Nucleus accumbens (tissue), 56 donors: ENCODE measurements at places on chromosomes 12 and 14.

- no peak for DNase-seq
These were observed 846 bp downstream of the BRMS1L start for GRCh38 chr14:35826952-35827416.

- DNase-seq: no peak
These were observed 10.2 kb downstream of the KITLG start for GRCh38 chr12:88570103-88570502.

GRCh38 chr14:21322716-21323115 is 42.8 kb downstream of the RPGRIP1 start:
- no peak for DNase-seq

GRCh38 chr12:32650508-32650907 is 28.6 kb upstream of the DNM1L start:
- no peak for DNase-seq

DNA sequence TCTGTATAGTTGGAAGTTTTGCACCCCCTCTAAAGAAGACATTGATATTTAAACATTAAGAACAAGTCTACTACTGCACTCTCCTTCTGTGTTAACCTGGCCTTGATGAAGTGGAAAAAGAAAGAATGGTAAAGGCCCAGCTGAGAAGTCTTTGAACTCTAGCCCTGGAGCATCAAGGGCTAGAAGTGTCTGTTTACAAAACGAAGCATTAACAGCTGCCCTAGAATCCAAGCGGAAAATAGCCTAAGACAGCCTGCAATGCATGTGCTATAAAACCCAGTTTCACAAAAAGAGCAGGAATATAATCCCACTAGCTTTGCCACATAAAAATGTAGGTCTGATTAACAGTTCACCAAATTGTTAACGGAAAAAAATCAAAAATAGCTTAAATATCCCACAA is 60.5 kb downstream of the NUMB start:
- DNase-seq: no peak

GRCh38 chr14:74549588-74549987 is 56.0 kb downstream of the ISCA2 start:
- no peak for DNase-seq

DNA sequence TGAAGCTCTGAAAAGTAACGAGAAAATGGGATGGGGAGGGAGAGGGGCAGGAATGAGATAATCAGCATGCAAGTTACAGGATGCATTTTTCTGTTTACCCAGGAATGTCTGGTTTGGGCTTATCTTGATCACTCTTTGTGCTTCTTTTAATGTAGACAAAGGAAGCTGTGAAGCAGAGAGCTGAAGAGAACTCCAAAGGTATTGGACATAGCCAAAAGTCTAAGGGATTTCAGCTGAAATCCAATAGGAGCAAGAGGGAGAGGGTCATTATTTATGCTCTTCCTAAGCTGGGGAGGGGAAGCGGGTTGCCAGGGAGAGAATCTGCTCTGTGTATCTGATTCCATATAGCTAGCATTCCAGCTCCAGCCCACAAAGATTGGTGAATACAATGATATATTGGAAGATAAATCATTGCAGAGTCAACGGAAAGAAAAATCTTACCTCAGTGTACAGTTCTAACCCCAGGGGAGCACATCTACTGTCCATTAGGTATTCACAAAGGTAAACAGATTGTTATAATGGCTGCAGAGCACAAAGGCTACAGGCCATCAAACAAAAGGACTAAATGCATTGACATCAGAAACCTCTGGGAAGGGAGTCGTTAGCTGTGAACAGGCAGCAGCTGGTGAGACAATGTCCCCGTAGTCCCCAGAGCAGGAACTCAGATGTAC is 61.0 kb upstream of the PELI2 start:
- no peak for DNase-seq

GRCh38 chr14:95993768-95994592 is 45.2 kb upstream of the C14orf132 start:
- peak; percentile 15 for DNase-seq

DNA sequence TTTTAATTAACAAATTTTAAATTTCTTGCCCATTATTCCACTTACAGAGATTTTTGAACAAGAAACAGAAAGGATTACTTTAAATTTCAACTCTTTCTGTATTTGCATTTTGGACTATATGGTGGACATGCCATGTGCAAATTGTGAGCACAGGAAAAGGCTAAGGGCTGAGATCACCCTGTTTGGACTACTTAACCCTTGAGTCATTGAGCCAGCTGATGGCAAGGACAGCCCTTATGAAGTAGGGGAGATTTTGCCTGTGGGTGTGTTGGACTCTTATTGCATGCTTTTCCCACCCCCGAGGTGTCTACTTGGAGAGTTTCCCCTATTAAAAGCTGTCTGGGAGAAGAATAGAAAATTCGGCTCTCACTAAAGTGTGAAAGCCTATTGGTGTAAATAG is 17.2 kb downstream of the DERA start:
- DNase-seq: no peak

GRCh38 chr12:15801770-15802744 is 12.9 kb upstream of the EPS8 start:
- DNase-seq: no peak

- peak; percentile 90 for DNase-seq
These were observed 130.3 kb upstream of the FUT8 start for GRCh38 chr14:65281991-65282895.

DNA sequence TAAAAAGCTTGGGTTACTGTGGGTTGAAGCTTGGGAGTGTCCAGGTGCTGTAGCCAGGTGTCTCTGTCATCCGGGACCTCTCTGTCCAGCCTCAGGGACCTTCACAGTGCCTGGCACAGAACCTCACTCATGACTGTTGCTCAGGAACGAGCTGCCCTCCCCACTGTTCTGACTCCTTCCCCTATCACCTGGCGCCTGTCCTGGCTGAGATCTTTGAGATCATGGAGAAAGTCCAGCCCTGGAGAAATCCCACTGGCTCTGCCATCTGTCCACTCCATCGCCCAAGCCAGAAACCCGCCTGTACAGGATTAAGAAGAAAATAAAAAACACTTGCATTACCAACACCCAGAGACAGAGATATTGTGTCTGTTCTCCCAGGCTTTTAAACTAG is 53.5 kb downstream of the DGLUCY start:
- DNase-seq: no peak

DNA sequence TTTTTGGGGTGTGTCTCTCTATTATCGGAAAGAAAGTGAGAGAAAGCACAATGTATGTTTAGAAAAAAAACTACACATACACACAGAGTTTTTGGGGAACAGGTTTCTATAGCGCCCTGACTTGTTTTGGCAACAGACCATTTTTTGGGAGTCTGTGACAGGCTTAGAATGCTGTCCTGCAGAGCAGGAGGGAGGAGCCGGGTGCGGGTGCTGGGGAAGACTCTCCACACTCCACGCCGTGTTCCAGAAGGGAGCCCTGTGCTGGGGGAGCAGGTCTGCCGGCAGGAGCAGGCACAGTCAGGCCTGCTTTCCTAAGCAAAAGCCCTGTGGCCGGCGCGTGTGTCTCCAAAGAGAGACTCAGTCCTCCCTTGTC is 26.5 kb downstream of the CD9 start:
- DNase-seq: no peak

DNA sequence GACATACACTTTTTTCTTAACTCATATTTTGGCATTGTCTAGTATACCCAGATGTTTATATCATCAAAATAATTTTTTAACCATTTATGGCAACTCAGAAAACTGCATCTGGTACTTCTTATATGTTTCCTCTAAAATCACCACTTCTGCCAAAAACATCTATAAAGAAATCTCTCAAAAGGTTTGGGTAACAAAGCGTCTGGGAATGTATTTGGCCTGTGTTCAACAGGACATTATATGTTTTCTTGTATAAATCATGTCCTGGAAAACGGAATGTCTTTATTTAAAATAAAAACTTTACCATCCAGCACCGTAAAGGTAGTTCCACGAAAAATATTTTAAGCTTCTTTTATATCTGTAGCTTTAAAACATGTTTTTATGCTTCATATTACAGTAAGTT is 36.1 kb upstream of the FBLN5 start:
- DNase-seq: no peak

DNA sequence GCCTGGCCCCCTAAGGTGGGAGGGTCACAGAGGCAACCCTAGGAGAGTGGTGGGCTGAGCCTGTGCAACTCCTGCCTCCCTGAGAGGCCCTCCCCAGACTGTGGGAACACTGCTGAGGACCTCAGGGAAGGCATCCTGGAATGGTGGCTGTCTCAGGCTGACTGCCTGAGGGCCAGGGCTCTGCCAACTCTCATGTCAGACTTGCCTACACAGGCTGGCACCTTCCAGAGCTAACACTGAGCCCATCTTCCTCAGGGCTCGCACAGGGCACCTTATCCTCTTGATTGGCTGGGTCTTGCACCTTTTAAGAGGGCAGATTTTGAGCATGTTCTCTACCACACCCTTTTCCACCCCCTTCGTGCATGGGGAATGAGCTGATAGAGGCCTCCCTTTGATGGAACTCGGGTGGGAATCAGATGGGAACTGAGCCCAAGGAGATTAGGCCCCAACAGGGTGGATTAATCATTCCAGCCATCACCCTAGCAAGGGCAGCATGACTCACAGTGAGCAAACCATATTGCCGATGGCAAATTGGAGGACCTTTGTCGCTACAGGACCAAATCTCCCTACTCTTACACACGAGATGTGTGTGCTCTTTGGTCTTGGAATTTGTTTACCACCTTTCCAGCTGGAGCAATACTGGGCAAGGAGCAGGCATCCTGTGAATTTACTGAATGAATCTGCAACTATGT is 702.8 kb downstream of the VRK1 start:
- no peak for DNase-seq

DNA sequence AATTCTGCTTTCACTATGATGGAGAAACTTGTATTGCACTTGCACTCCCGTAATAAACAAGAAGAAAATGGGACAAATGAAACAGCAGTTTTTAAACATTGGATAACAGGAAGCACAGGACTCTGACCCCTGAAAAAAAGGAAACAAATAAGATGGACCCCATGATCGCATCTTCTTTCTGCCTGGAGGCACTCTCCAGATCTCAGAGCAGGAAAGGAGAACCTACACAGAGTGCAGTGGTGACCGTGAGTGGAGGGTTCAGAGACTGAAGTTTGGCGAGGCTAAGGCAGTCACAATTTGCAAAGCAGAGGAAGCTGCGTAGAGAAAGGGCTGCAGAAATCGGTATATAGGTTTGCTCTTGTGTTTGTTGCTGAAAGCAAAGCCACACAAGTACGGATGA is 6.1 kb upstream of the FGF6 start:
- DNase-seq: no peak

DNA sequence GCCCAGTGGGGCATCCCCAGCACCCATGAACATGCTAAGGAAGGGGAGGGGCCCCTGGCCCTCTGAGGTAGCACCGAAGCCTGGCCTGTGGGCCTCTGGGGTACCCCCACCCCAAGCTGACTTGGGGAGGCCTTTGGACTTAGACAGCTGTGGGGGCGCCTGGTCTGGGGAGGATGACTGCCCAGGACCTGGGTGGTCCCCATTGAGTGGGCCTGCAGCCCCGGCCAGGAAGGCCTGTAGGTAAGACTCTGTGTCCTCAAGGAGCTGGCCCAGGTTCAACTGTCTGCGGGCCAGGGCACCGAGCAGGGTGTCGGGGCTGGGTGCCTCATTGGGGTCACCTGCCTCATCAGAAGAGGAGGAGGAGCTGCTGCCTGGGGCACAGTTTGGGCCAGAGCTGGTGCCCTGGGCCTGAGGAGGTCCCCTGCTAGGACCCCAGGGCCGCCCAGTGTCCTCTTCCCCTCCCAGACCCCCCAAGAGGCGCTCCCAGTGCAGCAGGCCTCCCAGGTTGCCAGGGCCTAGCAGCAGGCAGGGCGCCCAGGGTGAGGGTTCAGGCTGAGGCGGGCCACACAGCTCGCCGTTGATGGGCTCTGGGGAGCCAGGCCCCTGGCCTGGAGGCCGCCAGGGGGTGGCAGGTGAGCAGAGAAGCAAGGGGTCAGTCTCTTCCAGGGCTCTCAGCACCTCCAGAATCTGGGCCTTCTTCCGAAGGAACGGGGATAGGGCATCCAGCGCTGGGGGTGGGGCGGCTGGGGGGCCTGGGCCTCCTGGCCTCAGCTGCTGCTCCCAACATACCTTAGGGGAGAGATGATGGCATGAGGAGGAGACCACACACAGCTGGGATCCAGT is 31.4 kb downstream of the NCKAP5L start:
- no peak for DNase-seq

GRCh38 chr14:32028599-32028998 is 48.5 kb upstream of the ARHGAP5 start:
- DNase-seq: no peak

GRCh38 chr14:102370305-102370809 is 7.6 kb downstream of the TECPR2 start:
- DNase-seq: no peak

DNA sequence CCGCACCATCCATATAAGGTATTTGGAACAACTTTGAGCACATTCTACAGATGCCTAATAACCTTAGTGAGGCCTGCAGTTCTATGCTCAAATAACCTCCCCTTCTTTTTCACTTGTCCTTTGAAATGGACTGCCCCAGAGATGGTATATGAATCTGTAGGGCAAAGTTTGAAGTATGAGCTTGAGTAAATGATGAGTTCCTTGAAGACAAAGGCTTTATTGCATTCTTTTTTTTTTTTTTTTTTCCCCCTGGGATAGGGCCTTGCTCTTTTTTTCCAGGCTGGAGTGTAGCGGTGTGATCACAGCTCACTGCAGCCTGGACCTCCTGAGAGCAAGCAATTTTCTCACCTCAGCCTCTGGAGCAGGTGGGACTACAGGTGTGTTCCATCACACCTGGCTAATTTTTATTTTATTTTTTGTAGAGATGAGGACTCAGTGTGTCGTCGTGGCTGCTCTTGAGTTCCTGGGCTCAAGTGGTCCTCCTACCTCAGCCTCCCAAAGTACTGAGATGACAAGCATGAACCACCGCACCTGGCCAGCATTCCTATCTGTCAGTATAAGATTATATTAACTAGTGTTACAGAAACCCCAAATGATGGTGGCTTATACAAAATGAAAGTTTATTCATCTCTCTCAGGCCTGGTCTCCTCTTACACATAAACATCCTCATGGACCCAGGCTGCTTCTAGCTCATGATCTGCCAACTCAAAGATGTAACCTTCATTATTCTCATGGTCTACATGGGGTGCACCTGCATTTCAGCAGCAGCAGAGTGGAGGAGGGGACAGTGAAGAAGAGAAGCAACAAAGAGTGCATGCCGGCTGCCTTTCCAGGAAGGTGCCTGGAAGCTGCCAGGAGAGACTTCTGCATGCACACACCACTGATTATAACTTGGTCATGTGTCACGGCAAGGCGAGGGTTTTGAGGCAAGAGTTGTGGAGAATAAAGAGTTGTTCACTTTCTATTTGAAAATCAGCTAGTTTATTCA is 101.4 kb downstream of the DUSP16 start:
- no peak for DNase-seq

DNA sequence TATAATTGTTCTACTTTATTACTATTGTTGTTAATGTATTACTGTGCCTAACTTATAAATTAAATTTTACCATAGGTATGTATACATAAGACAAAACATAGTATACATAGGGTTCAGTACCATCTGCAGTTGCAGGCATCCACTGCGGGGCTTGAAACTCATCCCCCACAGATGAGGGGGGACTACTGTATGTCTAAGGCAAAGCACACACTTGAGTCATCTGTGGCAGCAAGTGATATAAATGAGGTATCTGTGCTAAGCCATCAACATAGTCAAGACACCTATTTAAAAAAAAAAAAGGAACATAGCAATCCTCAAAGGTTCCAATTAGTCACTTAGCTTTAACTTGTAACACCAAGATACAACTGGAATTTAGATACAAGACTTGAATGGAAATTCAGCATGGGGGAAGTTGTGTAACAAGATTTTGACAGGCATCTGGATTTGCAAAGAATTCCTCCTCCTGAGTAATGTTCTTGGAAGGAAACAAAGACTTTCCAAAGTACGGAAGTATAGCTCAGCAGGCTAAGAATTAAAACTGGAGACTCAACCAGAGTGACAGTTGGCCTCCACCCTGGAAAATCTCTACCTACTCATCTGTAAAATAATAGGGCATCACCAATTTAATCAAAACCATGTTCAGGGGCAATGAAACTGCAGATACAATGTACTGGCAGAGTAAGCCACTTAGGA is 14.9 kb downstream of the DCAF5 start:
- no peak for DNase-seq
